ENCODE measurements at places on chromosomes 3 and 15.

DNA sequence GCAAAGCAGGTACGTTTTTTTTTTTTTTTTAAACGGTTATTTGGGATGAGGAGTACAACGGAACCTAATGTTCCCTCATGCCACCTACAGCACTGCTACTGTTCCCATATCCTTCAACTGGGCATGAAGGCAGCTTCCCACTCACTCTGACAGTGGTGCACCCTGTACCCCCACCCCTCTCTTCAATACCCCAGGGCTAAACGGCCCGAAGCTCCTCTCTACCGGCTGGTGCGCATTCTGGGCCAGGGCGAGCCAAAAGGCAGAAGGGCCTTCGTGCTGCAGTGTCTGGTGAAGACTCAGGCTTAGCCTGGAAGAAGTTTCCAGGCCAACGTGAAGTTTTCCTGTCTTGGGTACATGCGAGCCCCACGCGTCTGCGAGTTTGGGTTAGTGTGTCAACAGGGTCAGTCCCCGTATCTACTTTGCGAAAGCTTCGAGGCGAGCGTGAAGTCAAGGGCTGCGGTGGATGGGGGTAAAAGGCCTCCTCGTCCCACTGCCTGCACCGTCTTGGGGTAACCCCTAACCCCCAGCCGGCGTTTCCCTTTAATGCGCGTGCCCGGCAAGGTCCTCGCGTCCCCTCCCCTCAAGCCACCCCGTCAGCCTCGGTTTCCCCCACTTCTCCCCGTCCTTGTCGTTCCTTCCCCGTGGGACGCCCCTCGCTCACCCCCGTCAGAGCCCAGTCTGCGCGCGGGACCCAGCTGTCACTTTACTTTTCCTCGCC is 765 bp upstream of the UBE2E2 start:
- no peak for DNase-seq

- DNase-seq: no peak
Observed at GRCh38 chr15:77616072-77616471, 16.6 kb downstream of the LINGO1 start.

- DNase-seq: no peak
Observed at GRCh38 chr3:146912241-146913015, 307.3 kb upstream of the PLSCR5 start.

DNA sequence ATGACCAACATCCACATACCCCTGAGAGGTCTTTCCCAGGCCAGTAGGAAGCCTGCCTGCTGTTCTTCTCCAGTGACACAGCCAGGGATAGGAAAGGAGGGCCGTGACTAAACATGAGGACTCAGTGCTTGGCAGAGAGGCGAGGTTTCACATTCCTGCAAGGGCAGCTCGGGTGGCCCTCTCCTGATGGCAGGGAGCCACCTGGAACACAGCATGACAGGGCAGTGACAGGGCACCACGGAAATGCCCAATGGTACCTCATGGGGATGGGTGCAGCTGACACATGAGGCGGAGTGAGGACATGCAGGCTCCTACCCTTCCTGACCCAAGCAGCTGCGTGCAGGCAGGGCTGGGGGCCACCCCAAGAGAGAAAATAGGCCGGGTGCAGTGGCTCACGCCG is 7.4 kb upstream of the TGM5 start:
- DNase-seq: no peak

DNA sequence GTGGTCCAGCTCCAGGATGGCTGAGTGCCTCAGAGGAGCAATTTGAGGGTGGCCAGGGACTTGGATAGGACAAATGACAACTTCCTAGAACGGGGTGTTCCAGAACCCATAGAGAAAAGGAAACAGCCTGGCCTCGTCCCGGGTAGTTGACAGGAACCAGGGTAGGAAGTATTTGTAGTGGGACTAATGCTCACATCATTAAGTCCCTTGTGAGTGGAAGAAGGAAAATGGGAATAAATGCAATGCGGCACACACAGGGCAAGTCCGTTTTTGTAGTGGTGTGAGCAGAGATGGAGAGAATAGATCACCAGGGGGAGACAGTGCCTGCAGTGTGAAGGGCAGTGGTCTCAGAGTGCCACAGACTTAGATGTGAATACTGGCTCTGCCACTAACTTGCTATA is 19.6 kb downstream of the TIMP4 start:
- no peak for DNase-seq

GRCh38 chr15:39598186-39598850 is 17.4 kb downstream of the THBS1 start:
- DNase-seq: no peak

DNA sequence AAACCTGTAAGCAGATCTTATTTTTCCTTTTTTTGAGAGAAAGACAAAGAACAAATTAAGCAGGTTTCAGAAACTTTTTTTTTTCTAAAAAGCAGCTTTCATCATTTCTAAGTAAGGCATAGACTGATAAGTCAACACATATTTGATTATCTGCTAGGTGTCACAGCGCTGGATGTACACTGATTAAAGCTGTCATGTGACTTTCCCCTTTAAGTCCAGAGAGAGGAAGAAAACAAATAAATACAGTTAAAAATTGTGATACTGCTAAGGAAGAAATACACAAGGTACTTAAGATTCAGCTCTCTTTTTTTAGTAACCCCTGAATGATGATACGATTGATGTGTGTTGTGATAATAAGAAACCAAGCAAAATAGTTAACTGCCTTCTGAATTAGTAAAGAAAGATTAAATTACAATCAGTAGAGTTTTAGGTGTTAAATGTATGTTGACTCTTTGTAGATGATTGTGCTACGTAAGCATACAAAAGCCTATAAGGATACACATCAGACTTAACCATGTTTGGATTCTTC is 2.8 kb downstream of the GLCE start:
- no peak for DNase-seq
